Posterior vena cava (tissue), 2 donors: ENCODE measurements at places on chromosomes 3 and 15. TPM values are rescaled to one million over a fixed set of nuclear protein-coding genes. Genes with fewer than 3 reads are reported as not detected.
A peak's percentile ranks its signal among the peaks of the same experiment; 100 is the strongest.

Gene KIF15
- total RNA-seq = 0.65 TPM

DNA sequence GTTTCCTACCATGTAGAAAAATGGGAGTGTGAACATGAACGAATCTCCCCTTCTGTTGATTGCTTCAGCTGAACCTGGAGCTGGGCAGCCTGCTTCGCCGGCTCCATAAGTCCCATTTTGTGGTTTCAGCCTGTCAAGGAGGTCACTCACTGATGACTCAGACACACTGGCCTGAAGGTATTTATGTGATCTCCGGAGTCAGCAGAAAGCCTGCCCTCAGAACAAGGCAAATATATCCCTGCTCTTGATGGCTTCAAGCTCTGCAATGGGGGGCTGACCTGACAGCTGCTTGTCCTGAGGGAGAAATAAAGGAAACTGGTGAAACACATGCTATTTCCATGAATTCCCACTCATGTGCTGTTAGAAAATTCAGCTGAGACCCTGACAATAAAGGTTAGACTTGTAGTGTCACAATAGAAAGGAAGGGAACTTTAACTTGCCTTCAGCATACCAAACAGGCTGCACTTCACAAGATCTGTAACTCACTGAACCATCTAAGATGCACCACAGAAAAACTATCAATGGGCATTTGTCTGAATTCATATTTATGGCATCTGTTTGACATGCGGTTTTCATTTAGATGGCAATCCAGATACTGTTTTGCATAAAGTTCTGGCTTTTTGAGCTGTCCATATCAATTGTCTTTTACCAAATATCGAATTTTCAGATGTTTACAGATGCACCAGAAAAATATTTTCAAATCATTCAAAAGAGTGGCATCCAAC, 282.0 kb upstream of the VEPH1 start:
- DNase-seq = no peak

- no peak for DNase-seq
Observed at GRCh38 chr3:58032186-58032585, 24.0 kb downstream of the FLNB start.

- DNase-seq = peak; percentile 56
Observed at GRCh38 chr15:68408971-68409370, 23.0 kb downstream of the ITGA11 start.

GRCh38 chr3:148077318-148077923, 620.3 kb upstream of the AGTR1 start:
- DNase-seq = no peak

GRCh38 chr3:10666621-10667020, 149.4 kb upstream of the SLC6A11 start:
- DNase-seq = no peak

Gene CAMP
- total RNA-seq = not detected

GRCh38 chr15:39362821-39363561, 217.9 kb upstream of the THBS1 start:
- no peak for DNase-seq

- no peak for DNase-seq
Observed at GRCh38 chr3:127834771-127835170, 12.5 kb upstream of the MGLL start.

Gene NEO1
- 24.5 TPM for total RNA-seq

Gene C2CD4A
- total RNA-seq = not detected
